ENCODE measurements at places on chromosomes 2 and 18. TPM values are rescaled to one million over a fixed set of nuclear protein-coding genes. Genes with fewer than 3 reads are reported as not detected.

DNA sequence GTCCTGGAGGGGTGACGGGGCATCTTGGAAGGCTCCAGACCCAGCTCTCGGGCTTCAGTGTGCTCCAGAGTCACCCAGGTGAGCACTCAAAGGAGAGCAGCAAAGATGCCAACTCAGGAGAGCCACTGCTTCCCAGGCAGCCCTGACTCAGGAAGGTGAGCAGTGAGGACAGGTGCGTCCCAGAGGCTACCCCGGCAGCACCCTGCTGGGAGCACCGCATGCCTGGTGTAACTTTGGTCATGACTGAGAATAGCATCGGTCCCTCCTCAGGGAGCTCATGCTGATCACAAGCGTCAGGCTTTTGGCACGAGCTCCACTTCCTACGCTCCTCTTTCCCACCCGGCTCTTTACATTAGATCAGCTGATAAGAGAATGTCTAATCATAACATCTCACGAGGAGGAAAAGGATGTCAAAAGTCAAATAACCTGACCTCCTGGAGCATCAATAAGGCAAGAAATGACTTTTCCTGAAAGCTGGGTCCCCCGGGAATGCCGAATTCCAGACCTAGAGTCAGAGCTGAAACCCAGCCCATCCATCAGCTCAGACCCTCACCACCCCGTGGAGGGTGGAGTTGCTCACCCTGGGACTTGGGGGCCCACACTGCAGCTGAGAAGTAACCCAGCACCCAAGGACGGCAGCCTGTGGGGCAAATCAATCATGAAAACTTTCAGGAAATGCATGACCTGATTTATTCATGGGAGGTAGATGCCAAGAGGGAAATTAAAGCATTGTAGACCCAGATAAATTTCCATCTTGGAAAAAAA lies 248.8 kb downstream of the ACKR3 start:
- no peak for DNase-seq

- no peak for DNase-seq
These were observed 1.7 kb downstream of the PAX3 start for GRCh38 chr2:222296911-222297599.

- DNase-seq: no peak
These were observed 258.0 kb downstream of the ZEB2 start for GRCh38 chr2:144261966-144262365.

GRCh38 chr18:8707556-8708300 lies 2.4 kb downstream of the MTCL1 start:
- DNase-seq: no peak

GRCh38 chr18:160831-161570 lies 2.6 kb downstream of the USP14 start:
- no peak for DNase-seq

DNA sequence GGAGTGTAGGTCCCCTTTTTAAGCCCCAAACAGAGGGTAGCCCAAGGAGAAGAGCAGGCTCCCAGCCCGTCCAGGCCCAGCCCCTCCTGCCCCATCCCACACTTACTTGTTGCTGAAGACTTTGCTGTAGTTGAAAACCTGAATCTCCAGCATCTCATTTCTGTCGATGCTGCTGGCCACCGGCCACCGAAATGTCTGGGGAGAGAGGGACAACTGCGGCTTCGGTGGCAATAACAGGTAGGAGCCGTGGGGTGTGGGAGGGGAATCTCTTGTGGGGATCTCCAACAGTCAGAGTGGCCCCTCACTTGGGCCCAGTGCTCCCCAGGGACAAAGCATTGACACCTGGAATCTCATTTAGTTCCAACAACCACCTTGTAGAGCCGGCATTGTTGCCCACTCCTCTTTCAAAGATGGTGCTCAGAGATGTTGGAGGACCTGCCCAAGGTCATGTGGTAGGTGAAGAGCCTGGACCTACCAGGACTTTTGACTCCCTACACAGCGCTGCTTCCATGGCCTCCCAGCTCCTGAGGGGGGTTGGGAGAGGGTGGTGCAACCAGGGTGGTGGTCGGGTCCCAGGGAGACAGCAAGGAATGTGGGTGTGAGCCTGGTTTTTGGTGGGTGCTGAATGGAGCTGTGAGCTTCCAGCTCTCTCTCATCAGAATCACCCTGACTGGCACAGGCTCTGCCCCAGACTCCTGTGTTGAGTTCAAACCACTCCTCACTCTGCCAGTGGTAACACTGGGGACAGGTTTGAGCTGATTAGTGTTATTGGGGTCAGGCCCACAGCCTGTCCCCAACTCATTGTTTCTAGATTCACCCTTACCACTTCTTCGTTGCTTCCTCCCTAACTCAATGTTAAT lies 50.0 kb upstream of the OTOF start:
- no peak for DNase-seq

DNA sequence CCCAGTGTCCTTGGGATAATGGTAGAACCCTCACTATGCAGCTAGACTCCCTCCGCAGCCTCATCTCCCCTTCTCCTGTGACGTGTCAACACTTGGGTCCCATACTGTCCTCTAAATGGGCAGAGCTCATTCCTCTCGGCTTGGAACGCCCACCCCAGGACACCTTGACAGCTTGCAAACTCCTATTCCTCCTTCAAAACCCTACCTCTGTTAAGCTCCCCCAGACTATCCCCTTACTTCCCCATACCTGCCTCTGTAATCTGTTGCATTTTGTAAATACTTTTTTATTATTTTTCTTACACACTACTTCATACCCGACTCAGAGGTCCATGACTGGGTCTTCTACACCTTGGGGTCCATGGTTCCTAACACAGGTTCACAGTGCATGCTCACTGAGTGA lies 28.0 kb downstream of the STEAP3 start:
- no peak for DNase-seq

- no peak for DNase-seq
These were observed 22.9 kb upstream of the MTX2 start for GRCh38 chr2:176246331-176246730.

- DNase-seq: no peak
These were observed 89.9 kb downstream of the GULP1 start for GRCh38 chr2:188381614-188382013.

The UGT1A4 gene
- total RNA-seq: not detected

The SMIM21 gene
- total RNA-seq: not detected

The XDH gene
- total RNA-seq: 0.16 TPM

All from left cardiac atrium (tissue), 4 donors.